AG04449 (cell line): ENCODE measurements at places on chromosomes 16 and 17.

DNA sequence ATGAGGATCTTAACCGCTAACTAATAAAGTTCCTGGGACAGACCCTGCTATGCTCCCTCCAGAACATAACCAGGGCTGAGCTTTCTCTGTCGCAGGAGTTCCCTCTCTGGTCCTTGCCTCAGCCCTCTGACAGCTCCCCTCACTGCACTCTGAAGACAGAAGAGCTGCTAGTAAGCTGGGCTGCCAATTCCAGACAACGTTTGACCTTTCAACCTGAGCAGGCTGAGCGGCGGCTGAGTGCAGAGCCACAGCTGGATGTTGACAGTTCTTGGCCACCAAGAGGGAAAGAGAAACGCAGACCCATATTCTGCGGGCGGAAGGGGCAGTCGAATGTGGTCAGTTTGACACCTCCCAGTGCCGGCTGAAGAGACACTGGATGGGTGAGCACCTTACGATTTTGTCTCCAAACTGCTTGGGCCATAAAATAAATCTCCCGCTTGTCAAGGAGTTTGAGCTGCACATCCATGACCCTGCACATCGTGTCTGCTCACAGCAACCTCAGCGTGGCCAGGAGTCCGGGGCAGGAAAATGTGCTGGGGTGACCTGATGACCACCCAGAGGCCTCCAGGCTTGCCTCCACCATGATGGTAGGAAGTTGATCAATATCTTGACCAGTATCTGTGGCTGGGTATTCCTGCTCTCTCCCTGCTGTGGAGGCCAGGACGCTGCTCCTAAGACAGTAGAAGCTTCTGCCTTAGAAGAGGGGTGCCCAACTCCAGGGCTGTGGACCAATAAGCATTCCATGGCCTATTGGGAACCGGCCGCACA is 209.2 kb downstream of the PARN start:
- no peak for DNase-seq

- no peak for DNase-seq
Observed at GRCh38 chr17:26818736-26819135, 475.2 kb upstream of the WSB1 start.

DNA sequence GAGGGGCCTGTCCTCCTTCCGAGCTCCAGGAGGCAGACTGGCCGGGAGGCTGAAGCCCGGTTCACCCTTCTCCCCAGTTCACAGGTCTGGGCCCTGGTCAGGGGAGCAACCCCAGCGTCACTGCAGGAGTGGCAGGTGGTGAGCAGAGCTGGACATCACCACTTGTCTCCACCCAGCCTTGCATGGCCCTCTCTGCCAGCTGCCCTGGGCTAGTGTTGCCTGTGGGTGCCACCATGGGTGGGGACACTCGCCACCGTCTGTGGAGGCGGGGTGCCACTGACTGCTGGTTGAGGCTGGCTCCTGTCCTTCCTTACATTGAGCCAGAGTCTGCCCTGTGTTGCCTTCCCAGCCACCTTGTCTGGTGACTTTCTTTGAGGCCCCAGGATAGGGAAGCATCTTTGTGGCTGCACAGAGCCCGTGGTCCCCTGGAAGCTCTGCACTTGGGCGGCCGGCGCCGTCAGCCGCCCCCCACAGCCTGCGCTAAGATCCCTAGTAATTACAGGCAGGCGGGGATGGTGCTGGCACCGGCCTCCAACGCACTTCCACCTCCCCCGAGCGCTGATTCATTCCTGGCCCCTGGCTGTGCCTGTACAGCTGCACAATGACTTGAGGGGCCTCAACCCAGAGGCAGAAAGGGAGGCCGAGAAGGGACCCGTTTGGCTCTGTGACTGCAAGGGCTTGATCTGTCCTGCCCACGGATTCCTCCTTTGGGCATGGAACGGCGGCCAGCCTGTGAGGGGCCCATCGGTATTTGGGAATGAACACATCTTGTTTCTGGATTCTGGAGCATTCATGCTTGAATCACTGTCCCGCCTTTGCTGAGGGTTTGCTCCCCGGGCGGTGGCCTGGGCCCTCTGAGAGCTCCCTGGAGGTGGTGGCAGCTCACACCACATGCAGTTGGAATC is 5.2 kb downstream of the BAIAP2 start:
- no peak for DNase-seq

- DNase-seq: no peak
Observed at GRCh38 chr17:5446786-5447185, 7.8 kb upstream of the C1QBP start.

- no peak for DNase-seq
Observed at GRCh38 chr17:21272250-21272649, 12.3 kb upstream of the MAP2K3 start.

DNA sequence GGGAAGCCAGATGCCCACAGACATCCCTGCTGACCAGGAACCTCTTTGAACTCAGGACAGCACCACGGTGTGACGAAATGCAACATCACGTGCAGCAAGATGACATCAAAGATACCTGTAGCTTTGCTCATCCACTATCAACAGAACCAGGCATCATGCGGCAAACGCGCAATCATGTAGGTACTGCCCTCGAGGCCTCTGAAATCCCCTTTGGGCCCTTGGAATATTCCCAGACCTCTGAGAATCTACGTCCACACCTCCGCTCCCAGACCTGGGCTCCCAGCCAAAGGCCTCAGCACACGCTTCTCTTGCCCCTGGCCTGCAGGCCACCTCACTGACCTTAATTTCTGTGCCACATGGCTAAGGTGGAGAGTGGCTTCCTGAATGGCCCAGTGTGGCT is 7.3 kb downstream of the CX3CL1 start:
- no peak for DNase-seq

GRCh38 chr16:82972331-82972919 is 345.7 kb downstream of the CDH13 start:
- no peak for DNase-seq

- DNase-seq: no peak
Observed at GRCh38 chr16:3355589-3355988, at the start of gene OR2C1. TSS of gene OR2C1 (plus strand) at chr16:3355889. CDS start at chr16:3355941, 52 bp downstream.

DNA sequence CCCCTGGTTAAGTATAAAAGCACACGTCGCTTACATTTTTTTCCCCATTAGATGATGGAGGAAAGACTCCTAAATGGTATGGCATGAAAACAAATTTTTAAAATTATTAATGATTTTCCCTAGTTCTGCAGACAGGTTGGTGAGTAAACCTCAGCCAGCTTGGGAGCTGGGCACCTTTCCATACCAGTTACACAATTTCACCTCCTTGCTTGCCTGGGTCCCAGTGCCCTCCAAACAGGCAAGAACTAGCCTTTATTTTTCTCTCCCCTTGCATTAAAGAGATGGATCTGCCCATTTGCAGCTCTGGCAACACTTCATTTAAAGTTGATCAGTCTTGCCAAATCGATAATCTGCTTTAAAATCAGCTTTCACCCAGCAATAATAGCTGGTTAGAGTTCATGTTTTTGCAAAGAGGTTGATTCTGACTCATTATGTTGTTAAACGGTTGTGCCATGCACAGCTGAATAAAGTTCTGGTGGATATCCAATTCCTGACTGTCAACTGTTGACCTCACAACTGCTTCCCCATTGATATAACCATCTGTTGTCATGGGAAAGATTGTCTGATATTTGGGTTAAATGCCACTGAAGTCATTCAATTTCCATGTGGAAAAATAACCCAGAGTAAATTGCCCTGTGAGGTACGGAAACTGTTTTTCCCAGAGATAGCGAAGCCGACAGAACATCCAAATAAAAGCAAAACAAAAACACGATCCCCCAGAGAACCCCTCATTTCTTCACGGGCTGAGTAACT is 1.3 kb downstream of the C17orf58 start:
- DNase-seq: peak; percentile 42

DNA sequence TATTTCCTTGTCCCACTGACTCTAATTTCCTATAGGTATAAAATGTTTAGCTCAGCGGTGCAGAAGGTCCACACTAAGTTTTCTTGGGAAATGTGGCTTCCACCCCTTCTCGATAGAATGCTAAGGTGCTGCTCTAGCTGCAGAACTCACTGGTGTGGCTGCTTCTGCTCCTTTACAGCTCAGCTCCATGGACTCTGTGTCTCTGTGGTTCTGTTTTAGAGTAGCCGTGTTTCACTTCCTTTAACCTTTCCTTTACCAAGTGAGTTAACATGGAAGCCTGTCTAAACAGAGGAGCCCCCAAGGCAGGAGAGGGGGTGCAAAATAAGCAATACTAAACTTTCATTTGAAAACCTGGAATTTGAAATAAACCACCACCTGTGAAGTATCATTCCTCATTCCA is 65.3 kb downstream of the SPECC1 start:
- no peak for DNase-seq

- no peak for DNase-seq
Observed at GRCh38 chr17:54452666-54453348, 447.8 kb upstream of the TOM1L1 start.

DNA sequence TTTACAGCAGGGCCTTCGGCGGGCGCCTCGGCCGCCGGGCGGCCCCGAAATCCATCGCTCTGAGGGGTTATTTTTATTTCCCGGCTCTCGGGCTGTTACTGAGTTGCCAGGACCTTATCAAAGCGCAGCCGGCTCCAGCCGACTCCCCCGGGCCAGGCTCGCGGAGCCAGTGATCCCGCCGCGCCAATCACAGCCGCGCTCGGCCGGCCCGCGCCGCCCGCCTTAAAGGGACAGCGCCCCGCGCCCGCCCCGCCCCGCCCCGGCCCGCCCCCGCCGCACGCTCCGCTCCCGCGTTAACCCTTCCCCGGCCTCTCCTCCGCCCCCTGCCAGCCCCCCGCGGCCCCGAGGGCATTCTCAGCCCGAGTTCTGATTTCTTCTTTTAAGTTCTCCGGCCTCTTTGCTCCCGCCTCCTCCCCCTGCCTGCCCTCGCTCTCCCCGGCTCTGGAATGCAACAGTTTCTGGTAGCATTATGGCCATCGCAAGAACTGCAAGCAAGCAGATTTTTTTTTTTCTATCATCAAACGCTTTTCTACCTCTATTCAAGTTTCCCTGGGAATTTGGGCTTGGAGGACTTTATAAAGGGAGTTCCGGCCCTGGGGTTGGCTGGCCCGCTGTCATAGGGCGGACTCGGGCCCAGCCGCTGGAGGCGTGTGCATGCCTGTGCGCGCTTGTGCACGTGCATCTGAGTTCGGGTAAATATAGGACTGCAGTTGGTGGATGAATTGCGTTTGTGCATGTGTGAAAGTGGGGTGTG is at the start of gene AXIN2:
Gene AXIN2, minus strand, starts transcription at position 197 of the 754 bp plus-strand sequence. CDS start 3,028 bp downstream, outside the sequence.
- no peak for DNase-seq

- DNase-seq: no peak
Observed at GRCh38 chr17:15398736-15399331, 57.4 kb upstream of the TEKT3 start.

DNA sequence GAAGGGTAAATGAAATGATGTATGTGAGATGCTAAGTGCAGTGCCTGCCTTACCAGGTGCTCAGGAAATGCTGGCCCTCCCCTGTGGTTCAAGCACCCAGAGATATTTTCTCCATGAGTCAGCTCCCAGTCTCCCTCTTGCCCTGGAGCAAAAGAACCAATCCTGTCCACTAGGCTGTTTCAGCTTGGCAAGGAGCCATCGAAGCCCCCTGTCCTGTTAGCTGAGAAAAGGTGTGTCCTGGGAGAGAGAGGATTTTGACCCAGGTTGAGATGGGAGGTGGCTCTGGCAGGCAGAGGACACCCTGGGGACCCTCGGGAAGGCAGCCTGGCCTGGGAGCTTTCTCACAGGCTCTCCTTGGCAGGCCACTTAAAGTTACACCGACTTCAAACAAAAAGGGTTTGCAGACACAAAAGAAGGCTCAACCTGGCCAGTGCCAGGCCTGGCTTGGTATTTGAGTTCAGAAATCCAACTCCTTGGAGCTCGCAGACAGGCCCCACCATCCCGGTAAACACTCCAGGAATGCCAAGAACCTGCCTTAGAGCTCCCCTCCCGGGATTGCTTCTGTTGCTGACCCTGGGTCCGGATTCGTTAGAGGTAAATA is 29.6 kb downstream of the NTN1 start:
- DNase-seq: no peak

- DNase-seq: no peak
Observed at GRCh38 chr17:65598746-65599145, 37.3 kb upstream of the AXIN2 start.

- DNase-seq: no peak
Observed at GRCh38 chr17:53150101-53150698, 672.5 kb upstream of the KIF2B start.

GRCh38 chr16:67528222-67528869 is at the start of gene RIPOR1:
TSS of gene RIPOR1 (plus strand) at chr16:67528829. CDS start at chr16:67538447, 9,618 bp downstream.
- no peak for DNase-seq

DNA sequence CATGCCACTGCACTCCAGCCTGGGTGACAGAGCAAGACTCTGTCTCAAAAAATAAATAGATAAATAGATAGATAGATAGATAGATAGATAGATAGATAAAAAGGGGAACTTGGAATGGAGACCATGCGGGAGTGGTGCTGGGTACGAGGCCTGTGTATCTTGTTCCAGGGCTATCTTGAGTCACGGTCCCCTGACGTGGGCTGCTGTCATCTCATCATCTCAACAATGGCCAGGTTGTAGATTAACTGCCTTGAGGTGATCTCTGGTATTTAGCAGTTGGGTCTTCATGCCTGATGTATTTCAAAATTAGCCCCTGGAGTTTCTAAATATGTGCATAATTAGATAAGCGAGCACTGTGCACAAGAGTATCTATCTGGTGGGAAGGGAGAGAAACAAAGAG is 212.1 kb downstream of the CDRT15L2 start:
- DNase-seq: no peak

DNA sequence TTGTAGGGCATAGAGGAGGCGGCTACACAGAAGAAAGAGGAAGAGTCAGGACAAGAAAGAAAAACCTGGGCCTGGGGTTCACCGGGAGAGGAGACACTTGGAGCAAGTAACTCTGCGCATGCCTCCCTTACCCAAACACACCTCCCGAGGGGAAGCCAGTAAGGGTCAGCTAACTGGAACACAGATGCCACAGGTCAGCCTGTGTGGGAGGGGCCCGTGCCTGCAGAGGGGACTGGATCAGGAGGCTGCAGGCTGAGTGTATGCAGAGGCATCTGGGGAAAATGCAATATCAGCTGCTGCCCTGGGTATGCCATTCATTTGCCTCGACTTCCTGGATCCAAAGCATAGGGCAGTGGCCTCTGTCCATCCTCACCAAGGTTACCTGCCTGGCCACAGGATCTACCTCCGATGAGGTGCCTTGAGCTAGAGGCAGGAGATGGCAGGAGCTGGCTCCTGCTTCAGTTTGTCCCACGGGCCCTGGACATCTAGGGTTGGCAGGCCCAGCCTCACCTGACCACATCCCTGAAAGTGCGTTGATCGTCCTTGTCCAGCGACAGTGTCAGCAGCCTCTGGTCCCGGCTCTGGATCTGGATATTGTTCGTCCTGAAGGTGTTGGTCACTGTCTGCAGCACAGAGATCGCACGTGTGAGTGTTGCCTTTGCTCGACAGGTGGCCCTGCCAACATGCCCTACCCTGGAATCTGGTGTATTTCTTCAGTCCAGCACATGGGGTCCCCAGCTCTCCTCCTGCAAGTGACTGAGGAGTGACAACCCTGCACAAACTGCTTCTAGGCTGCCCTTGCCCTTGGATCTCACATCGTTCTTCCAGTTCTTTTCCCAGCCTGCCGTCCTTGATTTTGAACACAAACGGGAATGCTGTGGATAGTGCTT is 4.6 kb upstream of the MFSD6L start:
- no peak for DNase-seq
